ENCODE measurements at places on chromosomes 16 and 17.

GRCh38 chr17:29615492-29616299 lies 7.0 kb downstream of the CORO6 start:
- no peak for DNase-seq

DNA sequence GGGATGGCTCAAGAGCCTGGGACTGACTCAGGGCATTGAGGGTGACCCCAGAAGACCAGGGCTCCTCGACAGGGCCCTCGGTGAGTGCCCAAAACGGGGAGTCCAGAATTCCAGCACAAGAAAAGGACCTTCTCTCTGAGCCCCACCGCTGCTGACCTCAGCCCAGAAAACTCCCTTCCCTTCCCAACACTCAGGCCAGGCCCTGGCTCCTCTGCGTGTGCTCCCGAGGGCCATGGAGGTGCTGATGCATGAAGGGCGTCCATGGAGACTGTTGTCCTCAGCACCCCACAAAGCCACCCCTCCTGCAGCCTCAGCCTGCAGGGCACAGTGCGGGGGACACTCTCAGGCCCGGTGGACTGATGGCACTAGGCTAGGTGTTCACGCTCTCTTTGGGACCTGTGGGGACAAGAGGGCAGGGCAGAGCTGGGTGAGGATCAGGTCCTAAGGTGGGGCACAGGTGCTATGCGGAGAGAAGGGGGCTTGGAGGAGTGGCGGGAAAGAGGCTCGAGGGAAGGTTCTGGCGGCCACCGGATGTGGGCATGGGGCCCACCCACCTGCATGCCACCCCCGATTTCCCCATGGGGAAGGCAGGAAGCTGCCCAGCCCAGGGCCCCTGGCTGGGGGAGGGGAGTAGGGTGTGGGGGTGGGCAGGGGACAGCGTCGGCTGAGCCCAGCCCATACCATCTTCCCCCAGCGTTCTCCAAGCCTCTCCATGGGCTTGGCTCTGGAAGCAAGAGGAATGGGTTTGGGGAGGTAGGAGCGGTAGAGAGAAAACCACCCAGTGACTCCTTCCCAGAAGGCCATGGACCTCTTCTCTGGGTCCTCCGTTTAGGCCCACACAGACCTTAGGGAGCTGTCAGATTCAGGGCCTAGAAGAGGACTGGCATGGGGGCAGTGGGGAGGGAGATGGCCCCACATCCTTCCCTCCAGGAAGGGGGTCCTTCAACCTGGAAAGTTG lies 4.5 kb upstream of the TSPOAP1 start:
- no peak for DNase-seq

DNA sequence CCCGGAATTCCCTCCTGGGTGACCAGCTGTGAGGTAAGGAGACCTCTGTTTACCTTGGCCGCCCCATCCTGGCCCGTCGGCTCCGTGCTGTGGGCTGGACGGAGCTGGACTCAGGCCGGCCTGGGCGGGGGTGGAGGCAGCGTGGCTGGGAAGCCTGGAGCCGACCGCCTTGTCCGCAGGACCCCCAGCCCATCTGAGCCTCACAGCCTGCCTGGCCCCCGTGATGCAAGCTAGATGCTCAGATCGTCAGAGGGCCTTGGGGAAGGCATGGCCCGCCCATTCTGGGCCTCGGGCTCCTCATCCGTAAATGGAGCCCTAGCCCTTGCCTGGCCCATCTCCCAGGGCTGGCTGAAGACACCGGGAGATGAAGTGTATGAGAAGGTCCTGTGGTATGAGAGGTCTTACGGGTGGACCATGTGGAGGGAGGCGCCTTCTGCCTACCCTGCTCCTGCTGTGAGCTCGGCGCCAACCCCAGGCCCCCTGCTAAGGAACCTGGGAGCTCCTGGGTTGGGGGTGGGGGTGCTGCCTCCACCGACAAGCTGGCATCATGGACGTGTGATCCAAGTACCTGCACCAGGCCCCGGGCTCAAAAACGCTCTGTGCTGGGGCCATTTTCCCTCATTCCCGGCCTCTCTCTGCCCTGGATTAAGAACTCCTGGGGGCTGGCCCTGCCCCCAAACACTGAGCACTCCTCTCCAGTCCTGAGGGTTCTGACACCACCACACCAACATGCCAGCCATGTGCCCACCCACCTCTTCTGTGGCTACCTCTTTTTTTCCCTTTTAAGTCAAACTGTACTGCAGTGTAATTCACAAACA lies 5.4 kb upstream of the P2RX1 start:
- no peak for DNase-seq

GRCh38 chr16:58684354-58685083 lies at the start of gene SLC38A7:
Gene SLC38A7, minus strand, starts transcription at chr16:58684770. Its CDS starts 4,644 bp downstream, at chr16:58680126.
- peak; percentile 60 for DNase-seq

DNA sequence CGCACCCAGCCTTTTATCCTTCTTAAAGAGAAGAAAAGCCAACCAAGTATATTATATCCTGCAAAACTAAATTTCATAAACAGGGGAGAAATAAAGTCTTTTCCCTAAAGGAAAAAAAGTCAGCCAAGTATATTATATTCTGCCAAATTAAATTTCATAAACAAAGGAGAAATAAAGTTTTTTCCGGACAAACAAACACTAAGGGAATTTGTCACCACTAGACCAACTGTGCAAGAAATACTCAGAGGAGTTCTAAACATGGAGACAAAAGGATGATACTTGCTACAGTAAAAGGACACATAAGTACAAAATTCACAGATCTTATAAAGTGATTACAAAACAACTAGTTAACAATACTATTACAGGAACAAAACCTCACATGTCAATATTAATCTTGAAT lies 14.4 kb upstream of the CCL18 start:
- no peak for DNase-seq

GRCh38 chr16:4747906-4748681 lies 13.8 kb downstream of the DNAAF8 start:
- no peak for DNase-seq

DNA sequence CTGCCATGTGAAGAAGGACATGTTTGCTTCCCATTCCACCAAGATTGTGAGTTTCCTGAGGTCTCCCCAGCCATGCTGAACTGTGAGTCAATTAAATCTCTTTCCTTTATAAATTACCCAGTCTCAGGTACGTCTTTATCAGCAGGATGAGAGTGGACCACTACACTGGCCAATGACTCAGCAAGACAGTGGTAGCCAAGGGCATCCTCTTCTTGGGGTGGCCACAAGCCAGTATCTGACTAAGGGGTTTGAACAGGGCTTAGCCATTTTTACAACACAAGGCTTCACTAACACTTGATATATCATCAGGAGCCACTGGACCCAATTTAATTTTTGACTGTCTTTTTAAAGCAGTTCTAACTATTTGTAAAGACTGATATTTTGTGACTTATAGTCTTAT lies 21.1 kb upstream of the KRT24 start:
- no peak for DNase-seq

GRCh38 chr16:73669535-73670274 lies 621.8 kb upstream of the ZFHX3 start:
- no peak for DNase-seq

GRCh38 chr16:10308305-10309193 lies 77.3 kb upstream of the ATF7IP2 start:
- DNase-seq: no peak

DNA sequence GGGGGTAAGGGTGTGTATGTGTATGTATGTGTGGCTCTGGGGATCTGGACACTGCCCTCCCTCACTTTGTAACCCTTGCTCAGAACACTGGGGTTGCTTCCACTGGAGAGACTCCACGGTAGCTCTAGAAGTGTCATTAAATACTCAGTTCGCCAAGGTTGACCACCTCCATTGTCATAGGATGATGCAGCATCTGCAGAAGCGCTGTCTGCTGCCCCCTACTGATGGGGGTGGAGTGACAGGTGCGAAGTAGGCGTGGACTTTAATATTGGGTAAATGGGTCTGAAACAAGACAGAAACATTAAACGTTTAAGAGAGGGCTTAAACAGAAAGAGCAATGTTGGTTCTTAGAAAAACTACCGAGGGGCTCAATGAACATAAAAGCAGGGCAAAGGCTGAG lies 35.5 kb upstream of the STAC2 start:
- no peak for DNase-seq

DNA sequence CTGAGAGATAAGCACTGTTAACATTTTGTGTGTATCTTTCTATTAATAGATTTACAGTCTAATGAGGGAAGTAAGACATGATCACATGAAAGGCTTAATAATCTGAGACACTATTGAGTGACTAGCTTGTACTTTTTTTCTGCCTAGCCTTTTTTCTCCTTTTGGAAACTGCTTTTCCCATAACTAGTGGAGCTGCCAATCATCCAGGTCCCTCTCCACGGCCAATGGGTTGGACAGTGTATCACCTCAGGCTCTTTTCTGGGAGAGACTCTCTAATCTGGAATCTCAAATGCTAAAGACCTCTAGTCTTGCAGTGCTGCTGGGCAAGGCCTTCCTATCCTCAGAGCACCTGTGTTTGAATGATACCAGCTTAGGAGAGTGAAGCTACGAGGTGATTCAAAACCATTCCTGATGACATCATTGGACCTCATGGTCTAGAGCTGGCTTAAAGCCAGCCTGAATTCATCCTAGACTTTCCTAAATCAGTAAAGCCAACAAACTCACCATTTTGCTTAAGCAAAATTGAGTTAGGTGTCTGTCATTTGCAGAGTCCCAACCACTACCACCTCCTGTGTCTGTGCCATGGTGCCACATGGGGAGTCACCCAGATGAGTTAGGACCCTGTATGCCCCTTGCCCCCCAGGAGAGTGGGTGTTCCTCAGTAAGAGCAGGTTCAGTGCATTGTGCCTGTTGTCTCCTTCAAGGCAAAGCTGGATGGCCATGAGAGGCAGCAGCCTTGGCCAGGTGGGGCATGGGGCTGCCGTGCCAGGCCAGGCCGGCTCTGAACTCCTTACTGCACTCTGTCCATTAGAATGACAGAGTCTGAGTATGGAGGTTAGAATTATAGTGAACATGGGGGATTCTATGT lies 62.9 kb downstream of the SPECC1 start:
- no peak for DNase-seq

DNA sequence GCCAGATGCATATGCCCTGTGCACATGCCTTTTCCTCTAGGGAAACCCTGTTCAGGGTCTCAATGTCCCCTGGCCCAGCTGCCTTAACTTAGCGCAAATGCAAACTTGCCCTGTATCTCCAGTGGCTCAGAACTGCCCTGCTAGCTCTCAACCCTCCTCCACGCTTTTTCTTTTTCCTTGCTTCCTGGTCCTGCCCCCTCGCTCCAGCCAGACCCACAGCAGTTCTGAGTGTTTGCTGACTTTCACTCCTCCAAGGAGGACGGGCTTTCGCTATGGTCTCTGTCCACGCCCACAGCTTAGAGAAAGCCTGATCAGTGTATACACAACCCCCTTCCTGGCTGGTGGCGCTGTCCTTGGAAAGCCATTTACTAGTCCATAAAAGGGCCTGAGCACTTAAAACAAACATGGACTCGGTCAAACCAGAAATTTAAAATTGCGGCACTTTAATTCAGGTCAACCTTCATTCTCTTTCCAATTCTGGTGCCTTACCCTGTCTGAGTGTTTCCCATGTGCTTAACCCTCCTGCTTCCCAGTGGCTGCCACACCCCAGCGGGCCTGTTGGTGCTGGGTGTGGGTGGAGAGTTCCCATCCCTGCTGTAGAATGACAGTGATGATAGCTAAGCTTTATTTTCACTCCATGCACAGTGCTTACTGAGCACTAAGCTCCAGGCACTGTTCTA lies 15.6 kb upstream of the TMEM98 start:
- no peak for DNase-seq

DNA sequence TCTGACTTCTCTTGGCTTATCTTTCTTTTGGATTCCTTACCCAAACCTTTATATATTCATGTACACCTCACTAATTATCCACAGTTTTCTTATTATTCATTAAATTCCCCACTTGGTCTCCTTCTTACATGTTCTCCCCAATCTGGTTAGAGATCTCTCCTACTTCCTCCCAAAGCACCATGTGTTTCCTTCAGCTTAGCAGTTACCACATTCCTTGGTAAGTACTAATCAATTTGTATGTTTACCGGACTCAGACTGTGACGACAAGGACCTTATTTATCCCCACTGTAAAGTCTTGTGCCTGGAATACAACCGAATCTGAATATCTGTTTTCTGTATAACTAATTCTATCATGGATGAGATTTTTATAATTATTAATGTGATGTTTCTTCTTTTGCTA lies 389.5 kb downstream of the KCNJ2 start:
- no peak for DNase-seq

All from HS-27A (cell line).